ENCODE measurements at places on chromosomes 12 and 14.

DNA sequence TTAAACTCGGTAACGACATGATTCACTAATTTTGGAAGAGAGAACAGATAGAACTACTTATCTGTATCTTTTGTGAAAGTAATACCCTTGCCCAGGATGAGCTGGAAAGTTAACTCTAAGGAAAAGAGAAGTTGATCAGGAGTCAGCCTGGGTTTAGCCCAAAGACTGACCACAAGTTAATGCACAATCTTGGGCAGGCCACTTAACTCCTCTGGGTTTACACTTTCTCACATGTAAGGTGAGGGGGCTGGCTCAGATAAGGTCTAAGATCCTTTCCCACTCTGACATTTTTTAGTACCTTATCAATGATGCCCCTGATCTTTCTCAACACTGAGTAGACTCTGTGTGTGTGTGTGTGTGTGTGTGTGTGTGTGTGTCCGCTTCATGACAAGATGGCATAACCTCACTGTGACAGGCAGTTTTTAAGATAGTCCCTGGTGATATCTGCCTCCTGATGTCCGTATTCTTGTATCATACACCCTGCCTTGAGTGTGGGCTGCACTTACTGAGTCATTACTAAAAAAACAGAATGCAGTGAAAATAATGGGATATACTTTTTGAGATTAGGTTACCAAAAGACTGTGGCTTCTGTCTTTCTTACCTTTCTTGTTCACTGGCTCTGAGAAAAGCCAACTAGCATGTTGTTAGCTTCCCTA, 56.2 kb upstream of the CCDC198 start:
- DNase-seq = no peak

DNA sequence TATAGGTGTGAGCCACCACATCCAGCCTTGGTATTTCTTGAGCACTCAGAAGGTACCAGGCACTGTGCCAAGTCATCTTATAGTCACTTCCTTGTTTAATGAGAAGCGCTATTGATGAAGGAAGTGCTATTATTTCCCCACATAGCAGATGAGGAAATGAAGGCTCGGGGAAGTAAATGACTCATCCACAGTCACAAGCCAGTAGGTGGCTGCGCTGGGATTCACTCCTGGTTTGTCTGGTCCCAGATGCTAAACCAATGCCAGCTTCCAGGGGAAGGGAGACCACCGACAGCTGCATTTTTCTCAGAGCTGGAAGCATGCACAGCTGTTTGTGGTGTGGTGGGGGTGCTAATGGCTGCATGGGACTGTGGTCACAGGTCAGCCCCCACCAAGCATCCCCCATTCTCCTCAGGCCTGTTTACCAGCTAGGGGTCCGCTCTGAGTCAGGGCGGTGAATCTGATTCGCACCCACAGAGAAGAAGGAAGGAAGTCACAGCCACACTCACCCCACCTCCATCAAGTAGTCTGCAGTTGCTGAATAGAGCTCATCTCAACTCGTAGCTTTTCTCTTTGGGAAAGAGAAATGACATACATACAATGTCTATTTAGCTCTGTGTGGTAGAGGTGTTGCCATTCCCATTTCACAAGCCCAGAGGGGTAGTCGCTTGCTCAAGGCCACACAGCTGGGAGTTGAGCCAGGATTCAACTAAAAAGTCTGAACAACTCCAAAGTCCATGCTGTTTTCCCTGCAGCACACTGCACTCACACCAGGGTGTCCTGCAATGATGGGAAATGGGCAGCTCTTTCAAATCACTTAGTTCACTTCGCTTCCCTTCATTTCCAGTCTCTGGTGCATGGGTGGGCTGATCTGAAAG, 6.3 kb upstream of the LTBP2 start:
- DNase-seq = no peak

DNA sequence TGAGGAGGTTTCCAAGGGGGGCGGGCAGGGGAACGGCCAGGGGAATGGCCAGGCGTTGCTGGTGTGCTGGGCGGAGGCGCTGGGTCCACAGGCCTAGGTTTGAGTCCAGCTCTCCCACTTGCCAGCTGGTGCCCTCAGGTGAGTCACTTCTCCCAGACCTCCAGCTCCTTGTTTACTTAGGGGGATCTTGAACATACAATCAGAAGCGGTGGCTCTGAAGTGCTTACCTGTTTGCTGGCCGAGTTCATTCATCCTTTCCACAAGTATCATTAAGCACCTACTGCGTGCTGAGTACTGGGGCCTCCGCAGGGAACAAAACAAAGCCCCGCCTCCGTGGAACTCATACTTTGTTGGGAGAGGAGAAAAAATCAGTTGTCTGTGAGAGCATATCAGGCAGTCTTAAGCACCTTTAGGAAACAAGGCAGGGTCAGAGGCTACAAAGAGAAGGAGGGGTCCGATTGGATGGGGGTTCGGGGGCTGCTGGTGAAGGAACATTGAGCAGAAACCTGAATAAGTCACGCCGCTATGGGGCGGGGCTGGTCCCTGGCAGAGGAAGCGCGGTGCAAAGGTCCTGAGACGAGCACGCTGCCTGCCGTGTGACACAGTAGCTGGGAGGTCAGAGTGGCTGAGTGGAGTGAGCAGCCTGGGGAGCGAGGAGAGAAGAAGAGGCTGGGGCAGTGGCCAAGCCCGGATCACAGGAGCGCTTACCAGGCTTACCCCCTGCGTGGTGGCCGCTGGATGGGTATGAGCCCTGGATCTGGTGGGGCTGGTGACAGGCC, 15.1 kb downstream of the MVK start:
- no peak for DNase-seq

DNA sequence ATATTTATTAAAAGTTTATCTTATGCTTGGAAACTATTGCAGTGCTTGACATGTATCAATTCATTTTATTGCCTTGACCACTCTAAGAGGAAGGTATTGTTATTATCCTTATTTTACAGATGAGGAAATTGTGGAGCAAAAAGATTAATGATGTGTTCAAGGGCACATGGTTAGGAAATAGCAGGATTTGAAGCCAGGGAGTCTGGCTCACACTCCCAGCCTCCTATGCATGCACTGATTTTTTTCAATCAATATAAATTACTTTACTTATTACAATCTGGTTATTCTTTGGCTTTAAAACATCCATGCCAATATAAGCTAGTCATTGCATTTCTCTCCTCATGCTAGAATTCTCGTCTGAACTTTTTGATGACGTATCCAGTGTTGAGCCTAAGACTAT, 94.2 kb upstream of the TBX5 start:
- DNase-seq = no peak

- no peak for DNase-seq
Measured at GRCh38 chr14:90443161-90444076, 46.6 kb downstream of the CALM1 start.
